Natural killer cell treated with Interleukin-12 subunit alpha and Interleukin-12 subunit beta and Interleukin-15 and Interleukin-18, amount 100 ng/mL, for 72 hours (primary cell): ENCODE measurements at places on chromosomes 6 and 20.

DNA sequence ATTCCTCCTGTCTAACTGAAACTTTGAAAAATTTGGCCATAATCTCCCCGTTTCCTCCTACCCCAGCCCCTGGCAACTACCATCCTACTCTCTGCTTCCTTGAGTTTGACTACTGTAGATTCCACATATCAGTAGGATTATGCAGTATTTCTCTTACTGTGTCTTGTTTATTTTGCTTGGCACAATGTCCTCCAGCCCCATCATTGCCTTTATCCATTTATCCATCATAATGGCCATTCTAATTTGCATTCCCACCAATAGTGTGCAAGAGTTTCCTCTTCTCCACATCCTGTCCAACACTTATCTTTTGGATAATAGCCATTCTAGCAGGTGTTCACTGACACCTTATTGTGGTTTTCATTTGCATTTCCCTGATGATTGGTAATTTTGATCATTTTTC lies 202.3 kb downstream of the THBS2 start:
- DNase-seq: no peak

GRCh38 chr6:167130008-167130677 lies 7.2 kb downstream of the CCR6 start:
- DNase-seq: no peak

DNA sequence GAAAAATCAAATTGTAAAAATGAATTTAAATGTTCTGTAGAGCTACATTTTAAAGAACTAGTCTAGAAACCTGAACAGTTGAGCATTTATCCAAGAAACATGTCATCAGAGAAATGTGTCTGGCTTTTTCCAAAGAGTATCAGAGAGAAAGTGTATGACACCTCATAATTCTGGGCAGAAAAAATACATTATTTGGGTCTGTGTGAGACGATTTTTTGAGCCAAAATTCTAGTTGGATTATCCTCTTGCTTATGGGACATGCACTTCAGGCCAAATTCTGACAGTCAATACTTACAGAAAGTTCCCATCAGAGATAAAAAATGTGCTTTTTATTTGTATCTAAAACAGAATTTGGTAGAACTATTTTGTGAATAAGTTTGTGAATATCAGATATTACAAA lies 1242.7 kb downstream of the EPHA7 start:
- DNase-seq: no peak

- DNase-seq: no peak
Measured at GRCh38 chr20:35738410-35739179, 3.5 kb downstream of the RBM39 start.

DNA sequence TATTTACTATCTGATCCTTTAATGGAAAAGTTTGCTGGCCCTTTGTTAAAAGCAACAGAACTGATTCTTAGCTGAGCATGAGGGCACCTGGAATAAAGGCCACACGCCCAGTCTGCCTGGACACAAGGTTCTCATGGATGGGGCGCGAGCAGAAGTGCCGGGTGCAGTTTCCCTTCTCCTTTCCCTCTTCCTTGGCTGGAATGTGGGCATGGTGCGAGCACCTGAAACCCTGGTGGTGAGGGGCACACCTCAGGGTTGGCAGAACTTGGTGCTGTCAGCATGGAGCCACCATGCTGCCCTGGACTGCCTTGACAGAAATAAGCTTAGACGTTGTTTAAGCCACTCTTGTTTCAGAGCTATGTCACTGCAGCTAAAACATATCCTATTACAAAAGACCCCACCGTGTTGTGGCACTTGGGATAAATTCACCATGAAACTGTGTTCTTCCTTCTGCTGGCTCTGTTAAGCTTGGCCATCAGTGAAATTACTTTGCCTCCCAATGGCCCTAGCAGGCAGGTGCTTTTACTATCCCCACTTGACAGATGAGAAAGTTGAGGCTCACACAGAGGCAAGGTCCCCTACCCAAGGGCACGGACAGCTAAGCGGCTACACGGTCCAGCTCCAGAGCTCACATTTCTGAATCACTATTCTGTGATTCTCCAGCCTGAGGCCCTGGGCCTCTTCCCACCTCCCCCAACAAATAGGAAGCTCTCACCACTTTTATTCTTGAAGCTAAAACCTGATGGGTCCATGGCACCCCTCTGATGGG lies 115.9 kb downstream of the PREX1 start:
- peak; percentile 56 for DNase-seq

- DNase-seq: no peak
Measured at GRCh38 chr6:130167655-130168054, 55.1 kb downstream of the SAMD3 start.

DNA sequence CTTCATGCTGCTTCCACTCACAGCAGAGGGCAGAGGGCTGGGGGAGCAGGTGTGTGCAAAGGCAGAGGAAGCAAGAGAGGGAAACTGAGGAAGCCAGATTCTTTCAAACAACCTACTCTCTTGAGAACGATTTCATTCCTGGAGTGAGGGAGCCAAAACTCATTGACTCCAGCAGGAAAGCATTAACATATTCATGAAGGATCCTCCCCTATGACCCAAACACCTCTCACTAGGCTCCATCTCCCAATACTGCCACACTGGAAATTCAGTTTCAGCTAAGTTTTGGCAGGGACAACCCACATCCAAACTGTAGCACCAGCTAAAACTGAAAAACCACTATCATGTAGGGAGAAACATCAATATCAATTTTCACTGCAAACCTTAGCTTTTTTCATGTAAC lies 125.1 kb downstream of the OLIG3 start:
- no peak for DNase-seq

- DNase-seq: no peak
Measured at GRCh38 chr6:136318676-136319075, 29.0 kb upstream of the BCLAF1 start.

DNA sequence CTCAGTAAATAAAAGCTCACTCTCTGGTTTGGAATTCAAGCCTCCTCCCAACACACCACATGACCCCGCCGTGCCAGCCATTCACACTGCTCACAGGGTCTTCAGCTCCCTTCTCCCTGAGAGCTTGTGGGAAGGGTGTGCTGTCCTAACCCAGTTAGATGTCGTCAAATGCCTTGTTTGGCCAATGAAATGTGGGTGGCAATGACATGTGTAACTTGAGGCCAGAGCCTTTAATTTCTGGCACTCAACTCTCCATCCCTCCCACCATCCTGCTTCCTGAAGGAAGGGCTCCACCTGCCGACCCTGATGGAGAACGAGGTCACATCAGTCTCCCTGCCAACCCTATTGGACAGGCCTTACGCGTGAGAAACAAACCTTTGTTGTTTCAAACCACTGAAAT lies 224.5 kb upstream of the AGPAT4 start:
- no peak for DNase-seq

- no peak for DNase-seq
Measured at GRCh38 chr6:74879976-74880375, 325.9 kb downstream of the COL12A1 start.

DNA sequence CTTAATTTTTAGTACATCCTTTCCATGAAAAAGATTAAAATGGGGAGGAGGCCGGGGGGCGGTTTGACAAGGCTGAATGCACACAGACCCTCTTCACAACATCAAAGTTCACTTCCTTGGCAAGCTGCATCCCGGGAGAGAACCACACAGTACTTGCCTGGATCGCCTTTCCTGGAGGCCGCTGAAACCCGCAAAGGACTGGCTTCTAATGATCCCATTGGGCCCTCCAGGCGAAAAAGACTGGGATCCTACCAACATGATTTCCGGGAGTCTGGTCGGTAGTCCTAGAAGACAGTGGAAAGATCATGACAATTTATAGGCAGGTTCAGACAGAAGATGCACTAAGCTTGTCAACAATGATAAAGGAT lies 60.2 kb downstream of the RIPOR2 start:
- DNase-seq: no peak

DNA sequence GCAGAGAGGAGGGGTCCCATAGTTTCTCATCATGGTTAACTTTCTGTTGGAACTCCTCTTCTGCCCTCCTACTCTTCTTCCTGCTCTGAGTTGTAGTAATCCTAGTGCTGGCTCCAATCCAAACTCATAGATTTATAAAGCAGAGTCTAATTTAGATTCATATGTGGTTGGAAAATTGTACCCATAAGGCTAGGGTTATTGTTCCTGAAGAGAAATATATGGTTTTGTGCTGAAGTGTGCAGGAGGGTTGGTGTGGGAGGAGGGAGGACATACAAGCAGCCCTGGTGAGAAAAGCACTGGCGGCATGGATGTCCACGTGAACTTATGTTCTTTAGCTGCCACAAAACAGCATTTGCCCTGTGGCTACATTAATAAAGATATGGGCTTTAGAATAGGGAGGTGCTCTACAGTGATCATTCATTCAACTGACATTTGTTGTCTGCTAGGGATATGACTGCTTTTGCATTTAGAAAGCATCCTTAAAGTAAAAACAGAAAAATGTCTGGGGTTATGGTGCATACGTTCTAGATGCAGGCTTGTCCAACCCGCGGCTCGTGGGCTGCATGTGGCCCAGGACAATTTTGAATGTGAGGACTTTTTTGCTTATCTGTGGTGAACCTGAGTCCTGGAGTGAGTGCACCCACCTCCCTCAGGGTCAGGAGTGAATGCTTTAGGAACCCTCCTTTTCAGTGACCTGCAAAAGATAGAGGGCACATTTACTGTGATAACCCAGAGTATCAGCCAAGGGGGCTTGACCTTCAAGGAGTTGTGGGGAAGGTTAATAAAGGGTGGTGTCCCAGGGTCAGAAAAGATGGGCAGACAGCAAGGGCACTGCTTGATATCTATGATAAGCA lies 4.1 kb downstream of the HLA-A start:
- no peak for DNase-seq

DNA sequence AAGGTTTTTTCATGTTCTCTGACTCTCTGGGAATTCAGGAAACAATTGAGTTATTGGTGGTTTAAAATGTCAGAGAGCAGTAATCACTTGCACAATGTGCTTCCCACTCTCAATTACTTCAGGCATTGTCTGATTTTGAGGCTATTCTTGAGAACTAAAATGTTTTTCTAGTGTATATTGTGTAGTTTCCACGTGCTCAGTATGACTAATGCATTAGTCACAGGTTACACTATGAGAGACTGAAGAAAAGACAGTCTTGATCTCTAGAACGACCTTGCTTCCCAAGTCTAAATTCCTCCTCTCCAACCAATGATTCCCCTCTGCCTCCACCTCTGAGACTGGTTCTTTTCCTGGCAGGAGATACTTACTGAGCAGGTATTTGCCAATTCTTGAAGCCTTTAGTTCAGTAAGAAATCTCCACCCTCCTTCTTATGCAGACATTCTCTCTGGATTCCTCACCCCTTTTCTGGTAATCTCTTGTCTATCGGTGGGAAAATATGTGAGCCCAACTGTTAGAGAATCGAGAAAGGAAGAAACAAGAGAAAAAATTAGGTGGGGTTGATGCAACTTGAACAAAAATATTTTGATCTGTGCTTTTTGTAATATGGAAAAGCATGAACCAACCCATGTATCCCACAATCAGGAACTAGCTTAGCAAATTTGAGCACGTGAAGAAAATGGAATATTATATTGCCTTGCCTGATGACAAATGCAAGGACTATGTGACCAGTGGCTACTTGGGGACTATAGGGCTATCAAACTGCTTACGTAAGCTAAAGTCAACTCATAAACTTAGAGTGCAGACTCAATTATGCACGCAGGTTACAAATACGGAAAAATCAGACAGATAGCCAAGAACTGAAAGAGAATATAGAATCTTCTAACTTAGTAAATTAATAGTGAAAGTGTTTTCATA lies 61.1 kb upstream of the SLC22A16 start:
- no peak for DNase-seq

DNA sequence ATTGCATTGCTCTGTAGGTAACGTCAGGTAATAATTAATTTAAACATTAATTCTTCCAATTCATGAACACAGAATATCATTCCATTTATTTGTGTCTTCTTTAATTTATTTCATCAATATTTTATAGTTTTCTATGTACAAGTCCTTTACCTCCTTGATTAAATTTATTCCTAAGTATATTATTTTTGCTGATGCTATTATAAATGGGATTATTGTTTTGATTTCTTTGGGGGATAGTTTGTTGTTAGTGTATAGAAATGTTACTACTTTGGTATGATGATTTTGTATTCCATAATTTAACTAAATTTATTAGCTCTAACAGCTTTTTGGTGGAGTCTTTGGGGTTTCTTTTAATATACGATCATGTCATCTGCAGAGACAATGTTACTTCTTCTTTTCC lies 44.7 kb upstream of the CCND3 start:
- DNase-seq: no peak

GRCh38 chr6:109292983-109293586 lies 89.2 kb downstream of the CD164 start:
- DNase-seq: no peak

DNA sequence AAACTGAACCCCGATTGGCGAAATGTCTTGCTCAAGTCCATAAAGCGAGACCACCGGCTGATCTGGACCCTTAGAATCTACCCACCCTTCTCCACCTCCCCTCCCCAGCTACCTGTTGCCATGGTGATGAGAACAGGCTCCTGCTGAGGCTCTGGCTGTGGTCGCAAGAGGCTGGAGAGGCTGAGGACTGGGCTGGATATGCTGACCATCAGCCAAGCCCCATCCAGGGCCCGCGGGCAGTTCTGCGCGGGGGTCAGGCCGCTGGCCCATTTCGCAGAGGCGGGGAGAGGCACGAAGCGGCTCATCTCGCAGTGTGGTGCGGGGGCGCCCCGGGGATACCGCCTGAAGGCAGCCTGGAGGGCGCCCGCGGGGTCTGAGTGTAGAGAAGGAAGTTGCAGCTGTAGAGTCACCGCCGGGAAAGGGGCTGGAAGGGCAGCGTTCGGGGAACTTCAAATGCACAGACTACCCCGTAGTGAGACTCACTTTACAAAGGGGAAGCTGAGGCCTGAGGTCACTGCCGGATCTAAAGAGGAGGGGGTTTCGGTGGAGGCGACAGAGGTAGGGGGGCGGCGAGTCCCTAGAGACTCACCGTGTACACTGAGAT lies 671 bp downstream of the TAPBP start:
- peak; percentile 77 for DNase-seq

DNA sequence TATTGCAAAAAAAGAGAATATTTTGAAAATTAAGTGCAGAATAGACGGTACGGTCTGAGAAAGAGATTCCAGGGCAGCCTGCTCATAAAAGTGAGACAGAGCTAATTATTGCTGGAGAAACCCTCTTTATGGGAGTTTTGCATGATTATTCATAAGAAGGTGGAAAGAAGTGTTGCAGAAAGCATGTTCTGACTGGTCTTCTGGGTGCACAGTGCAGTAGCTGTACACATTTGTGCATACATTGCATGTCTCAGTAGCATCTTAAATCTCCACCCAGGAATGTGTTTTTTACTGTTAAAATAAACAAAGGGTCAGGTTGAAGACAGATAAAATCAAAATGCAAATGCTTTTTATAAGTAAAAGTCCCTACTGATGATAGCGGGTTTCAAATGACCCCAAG lies 1813.6 kb upstream of the DEFB115 start:
- DNase-seq: no peak

DNA sequence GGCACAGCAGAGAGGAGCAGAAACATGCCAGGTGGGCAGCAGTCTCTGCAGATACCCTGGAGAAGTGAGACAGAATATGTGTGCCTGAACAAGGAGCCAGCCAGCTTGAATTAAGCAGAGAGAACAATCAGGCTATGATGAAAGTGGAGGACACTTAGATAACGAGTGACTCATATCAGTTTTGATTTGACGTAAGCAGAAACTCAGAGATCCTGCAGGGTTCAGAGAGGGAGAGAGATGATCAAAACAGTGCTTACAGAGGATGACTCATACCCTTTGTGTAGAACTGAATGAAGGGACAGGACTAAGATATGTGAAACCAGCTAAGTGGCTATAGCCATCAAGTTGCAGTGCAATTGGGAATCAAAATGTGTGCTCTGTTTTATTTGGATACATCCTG lies 300.7 kb downstream of the TENT5A start:
- DNase-seq: no peak

GRCh38 chr20:42005211-42005610 lies 387.0 kb upstream of the CHD6 start:
- no peak for DNase-seq

GRCh38 chr6:83062225-83062624 lies 3.4 kb downstream of the UBE3D start:
- no peak for DNase-seq
